Urinary bladder (tissue), 4 donors: ENCODE measurements at places on chromosomes 1 and 21. TPM values are rescaled to one million over a fixed set of nuclear protein-coding genes. Genes with fewer than 3 reads are reported as not detected.

GRCh38 chr21:42480736-42481135 lies 15.3 kb downstream of the RSPH1 start:
- DNase-seq, result no peak

DNA sequence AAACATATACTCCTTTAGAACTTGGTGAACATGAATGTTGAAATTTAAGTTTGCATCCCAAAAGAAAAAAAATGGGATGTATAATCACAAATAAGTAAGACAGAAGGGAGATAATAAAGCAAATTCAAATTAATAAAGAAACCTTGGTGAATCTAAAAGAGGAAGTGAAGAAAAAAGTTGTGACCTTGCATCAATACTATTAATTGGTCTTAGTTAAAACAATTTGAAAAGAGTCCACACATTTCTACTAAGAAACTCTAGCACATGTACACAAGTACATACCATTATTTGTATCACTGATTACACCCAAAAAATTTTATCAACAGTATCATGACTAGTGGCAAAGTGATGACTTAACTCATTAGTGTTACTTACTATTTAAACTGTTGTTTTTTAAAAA lies 80.4 kb upstream of the SCYL3 start:
- DNase-seq, result no peak

GRCh38 chr1:20712215-20712577 lies 5.6 kb downstream of the KIF17 start:
- DNase-seq, result no peak

DNA sequence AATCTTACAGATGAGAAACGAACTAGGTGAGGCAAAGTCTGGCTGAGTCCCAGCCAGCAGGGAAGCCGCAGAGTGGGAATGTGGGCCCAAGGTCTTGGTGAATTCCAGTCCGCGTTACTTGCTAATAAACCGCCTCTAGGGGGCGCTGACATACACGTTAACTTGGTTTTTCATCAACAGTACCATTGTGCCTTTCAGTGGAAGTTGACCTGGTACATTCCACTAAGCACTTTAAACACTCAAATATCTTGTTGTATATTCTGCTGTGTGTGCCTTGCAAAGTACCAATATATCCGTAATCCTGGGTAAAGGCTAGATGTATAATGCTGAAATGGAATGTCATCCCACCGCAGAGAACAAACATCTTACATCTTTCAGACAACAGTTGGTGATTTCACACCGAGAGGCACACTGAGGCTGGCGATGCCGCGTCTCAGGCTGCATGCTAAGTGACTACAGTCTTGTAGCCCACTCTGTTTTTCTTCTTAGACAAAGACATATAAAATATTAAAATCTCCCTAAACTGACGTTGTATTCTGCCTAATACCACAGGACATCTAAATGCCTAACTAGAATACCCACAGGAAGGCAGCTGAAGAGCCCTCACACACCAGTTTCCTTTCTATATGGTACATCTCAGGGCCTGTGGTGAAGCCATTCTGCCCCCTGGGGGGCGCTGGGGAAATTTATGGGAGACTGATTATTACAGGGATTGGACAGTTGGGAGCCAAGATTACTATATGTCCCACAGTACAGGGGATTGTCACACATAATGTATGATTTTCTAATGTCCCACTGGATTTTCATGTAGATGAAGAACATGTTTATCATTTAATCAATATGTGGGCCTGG lies 49.2 kb upstream of the C1orf198 start:
- DNase-seq, result peak; percentile 33

GRCh38 chr1:55886856-55887712 lies 671.9 kb upstream of the USP24 start:
- DNase-seq, result peak; percentile 45

- no peak for DNase-seq
These were observed 11.9 kb downstream of the TRAF3IP3 start for GRCh38 chr1:209767706-209768105.

- no peak for DNase-seq
These were observed 425.7 kb upstream of the USP24 start for GRCh38 chr1:55640708-55641473.

- no peak for DNase-seq
These were observed 22.9 kb upstream of the ATP1A1 start for GRCh38 chr1:116350097-116350645.

GRCh38 chr1:49364676-49365075 lies 588.0 kb upstream of the BEND5 start:
- DNase-seq, result no peak

GRCh38 chr1:152182944-152183361 lies 23.9 kb upstream of the RPTN start:
- DNase-seq, result no peak

GRCh38 chr1:56577406-56578137 lies 1.8 kb downstream of the PLPP3 start:
- no peak for DNase-seq

GRCh38 chr1:33928251-33928650 lies 64.4 kb downstream of the HMGB4 start:
- no peak for DNase-seq

DNA sequence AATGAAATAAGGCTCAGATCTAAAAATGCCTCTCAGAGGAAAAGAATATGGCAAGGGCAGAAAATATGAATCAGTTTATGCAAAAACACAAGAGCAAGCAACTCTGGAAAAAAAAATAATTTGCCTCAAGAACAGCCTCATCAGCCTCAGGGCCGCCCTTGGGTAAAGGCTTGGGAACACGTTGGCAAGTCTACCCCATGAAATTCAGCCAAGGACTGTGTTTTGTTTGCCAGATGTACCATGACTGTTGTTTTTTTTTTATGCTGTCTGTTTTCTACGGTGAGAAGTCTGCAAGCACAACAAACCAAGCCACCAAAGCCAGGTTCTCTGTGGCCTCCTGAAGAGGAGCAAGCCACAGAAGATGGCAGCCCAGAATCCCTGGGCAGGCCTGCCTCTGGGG lies 18.0 kb downstream of the HHIPL2 start:
- no peak for DNase-seq

GRCh38 chr21:27776925-27777553 lies 810.2 kb upstream of the ADAMTS5 start:
- DNase-seq, result no peak

DNA sequence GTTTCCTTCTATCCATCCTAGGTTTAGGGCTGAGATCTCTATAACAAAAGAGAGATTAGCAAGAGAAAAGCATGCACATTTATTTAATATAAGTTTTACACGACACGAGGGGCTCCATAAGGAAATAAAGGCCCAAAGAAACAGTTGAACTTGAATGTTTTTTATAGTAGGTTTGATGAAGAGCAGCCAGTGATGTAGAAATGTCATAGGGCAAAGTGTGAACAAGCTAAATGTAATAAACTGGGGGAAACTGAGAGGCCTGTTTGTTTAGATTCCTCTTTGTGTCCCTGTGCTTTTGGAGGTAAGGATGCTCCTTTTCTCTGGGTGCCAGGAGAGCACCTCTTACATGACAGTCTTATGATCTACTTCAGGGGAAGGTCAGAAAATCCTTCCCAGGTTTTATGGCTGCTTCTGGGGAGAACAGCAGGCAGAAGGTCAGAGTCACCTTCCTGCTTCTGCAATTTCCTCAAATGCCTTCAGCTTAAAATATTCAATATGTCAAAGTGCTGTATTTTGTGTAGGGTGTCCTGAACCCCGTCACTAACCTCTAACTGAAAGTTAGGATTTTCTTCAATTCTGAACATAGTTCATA lies 9.5 kb upstream of the HORMAD1 start:
- DNase-seq, result no peak

DNA sequence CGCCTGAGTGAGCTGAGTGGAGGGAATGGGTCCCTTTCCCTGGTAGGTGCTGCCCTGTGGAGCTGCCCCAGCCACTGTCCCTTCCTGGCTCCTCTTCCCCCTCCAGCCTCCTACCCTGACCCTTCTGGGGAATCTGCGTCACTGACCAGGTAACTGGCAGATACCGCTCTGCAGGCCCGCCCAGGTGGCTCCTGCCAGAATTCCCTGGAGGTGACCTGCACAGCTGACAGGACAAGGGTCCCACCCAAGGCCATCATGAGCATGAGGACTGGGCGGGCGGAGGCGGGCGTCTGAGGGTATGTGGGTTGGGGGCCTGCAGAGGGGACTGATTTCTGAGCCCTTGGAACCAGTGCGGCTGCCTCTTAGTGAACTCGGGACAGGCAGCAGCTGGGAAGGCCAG lies 32.5 kb downstream of the DHRS3 start:
- DNase-seq, result no peak

GRCh38 chr1:230853731-230854130 lies 14.6 kb downstream of the C1orf198 start:
- no peak for DNase-seq

GRCh38 chr1:179803918-179804317 lies 60.8 kb downstream of the FAM163A start:
- no peak for DNase-seq

- no peak for DNase-seq
These were observed 37.0 kb upstream of the TMEM52 start for GRCh38 chr1:1956101-1956500.

DNA sequence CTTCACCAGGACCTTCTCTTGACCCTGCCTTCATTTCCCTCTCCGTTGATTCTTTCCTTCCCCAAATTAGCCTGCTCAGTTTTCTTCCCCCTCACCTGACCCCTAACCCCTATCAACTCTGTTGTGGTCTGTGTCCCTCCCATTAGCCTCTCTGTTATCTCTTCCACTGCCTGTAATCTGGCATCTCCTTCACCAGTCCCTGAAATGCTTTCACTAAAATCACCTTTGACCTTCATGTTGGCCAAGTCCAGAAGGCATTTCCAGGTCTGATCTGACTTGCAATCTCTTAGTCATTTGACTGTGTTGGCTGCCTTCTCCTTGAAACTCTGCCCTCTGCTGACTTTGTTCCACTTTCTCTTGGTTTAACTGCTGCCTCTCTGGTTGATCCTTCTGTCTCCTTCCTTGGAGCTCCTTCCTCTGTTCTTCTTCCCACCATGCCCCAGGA lies 28.2 kb downstream of the ATP8B2 start:
- DNase-seq, result no peak

DNA sequence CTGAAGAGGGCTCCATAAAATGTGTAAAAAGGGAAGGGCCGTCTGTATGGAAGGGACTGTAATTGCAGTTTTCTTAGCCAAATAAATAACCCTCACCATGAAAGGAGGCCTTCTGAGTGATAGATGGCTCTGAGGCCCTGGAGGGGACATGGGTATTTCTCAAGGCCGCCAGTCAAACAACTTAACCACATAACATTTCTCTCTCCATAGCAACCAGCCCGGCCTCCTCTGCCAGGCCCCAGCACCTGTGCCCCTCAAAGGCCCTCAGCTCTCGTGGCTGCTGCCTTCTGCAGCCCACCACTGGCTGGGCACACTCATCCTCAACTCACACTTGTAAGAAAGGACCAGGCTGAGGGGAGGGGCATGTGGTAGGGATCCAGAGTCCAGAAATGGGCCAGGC lies 57.0 kb upstream of the GJB5 start:
- no peak for DNase-seq

- no peak for DNase-seq
These were observed 287.0 kb downstream of the GPATCH2 start for GRCh38 chr1:217343907-217344306.

DNA sequence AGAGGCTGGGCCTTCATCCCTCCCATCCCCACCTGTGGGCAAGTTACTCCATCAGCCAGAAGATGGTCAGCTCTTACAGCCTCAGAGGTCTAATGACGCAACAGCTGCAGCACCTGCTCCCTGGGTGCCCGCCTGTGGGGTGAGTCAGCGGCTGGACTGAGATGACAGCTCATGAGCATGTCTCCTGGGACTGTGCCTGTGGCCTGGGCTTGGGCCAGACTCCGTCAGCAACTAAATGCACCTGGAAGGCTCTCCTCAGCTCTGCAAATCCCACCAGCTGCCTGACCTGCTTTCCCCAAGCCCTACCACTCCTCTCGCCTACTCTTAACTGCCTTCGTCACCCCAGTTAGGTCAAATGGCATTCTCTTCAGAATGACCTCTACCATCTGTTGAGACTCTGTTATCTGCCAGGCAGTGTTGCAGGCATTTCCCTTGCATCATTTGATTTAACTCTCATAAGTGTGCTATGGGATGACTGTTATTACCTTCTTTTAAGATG lies 47.7 kb downstream of the ETS2 start:
- DNase-seq, result no peak

GRCh38 chr1:109207467-109208103 lies 6.1 kb upstream of the SARS1 start:
- DNase-seq, result no peak

DNA sequence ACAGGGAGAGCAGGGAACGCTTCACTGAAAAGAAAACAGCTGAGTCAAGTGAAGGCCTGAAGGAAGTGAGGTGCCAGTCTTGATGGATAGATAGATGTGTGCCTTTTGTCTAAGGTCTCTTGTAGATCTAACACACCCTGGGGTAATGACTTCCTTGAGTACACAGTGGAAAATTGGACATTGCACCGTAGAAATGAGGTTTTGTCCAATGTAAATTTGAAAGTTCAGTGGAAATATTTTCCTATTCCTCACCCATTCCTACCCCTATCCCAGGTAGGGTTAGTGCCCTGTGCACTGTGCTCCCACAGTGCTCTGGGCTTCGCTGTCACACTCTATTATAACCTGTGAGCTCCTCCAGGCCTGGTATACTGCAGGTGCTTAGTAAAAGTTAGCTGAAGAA lies 24.3 kb downstream of the ZMYND12 start:
- DNase-seq, result no peak

GRCh38 chr1:9406111-9406510 lies 113.4 kb downstream of the SPSB1 start:
- no peak for DNase-seq

DNA sequence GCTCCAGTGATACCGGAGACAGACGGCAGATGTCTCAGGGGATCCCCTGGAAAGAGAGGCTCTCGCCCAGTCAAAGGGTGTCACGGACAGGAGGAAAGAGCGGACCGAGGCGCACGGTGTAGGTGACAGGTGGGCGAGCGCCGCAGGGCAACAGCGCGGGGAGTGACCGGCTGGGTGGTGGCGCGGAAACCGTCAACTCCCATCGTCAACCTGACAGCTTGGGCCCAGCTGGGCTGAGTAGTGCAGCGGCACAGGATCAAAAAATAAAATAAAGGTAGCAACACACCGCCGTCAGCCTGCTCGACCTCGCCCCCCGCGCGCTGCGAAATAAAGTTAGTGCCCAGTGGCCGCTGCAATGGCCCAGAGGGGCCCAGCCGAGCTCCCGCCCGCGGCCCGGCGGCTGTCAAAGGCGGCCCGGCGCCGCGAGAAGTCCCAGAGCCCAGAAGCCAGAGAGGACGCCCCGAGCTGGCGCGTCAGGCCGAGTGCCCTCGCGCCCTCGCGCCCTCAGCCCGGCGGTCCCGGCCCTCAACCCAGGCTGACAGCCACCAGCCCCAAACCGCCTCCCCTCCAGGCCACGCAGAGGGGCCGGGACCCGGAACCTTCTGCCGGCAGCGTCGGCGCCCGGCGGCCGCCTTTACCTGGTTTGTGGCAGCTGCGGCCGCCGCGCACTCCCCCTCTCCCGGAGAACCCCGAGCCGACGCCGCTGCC lies at the start of gene LYST:
Gene LYST (minus strand): TSS at position 702 of the 708 bp plus-strand sequence. CDS start 36,489 bp downstream, outside the sequence.
- no peak for DNase-seq

The TMEM234 gene
- 12.5 TPM for polyA plus RNA-seq

The NFYC gene
- polyA plus RNA-seq, result 52.3 TPM

The SPATA45 gene
- not detected for polyA plus RNA-seq

The TDRKH gene
- 3.1 TPM for polyA plus RNA-seq

The DDR2 gene
- polyA plus RNA-seq, result 57.9 TPM

The ERVH48-1 gene
- polyA plus RNA-seq, result not detected

The ADCY10 gene
- polyA plus RNA-seq, result 0.06 TPM

The RNU1-3 gene
- not detected for polyA plus RNA-seq

The NBPF8 gene
- 7.5 TPM for polyA plus RNA-seq

The ZNF697 gene
- polyA plus RNA-seq, result 2.8 TPM

The CD101 gene
- polyA plus RNA-seq, result 1.3 TPM

The CD84 gene
- 1.4 TPM for polyA plus RNA-seq

The OR14K1 gene
- not detected for polyA plus RNA-seq

The FLVCR1 gene
- 4.1 TPM for polyA plus RNA-seq

The EFNA3 gene
- 2.3 TPM for polyA plus RNA-seq

The KRTAP7-1 gene
- polyA plus RNA-seq, result not detected

The EXTL1 gene
- 0.58 TPM for polyA plus RNA-seq
